ENCODE measurements at places on chromosomes 2 and 18.

DNA sequence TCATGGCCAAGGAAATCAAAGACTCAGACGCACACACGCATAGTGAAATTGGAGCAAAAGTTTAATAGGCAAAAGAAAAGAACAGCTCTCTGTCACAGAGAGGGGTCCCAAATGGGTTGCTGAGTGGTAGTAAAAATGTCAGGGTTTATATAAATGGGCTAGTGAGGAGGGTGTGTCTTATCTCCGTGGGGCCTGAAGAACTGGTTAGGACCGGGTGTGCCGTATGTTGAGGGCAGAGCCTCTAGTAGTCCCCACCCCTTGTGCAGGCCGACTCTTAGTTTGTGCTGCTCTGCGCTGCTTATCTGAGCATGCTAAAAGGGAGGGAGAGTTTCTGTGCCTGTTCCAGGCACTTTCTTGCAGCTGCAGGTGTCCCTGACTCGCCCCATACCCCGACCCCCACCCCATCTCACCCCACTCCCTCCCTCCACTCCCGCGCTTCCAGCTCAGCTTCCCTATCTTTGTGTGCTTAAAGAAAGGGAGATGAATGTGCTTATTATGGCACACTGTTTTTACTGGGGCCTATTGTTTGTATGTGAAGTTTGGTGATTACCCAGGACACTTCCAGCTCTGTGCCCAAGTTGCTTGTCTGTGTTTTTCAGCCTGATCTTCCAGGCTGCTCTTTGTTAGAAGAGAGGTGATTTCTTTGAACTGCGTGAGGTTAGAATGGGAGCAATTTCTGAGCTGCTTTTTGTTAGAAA lies 167.4 kb downstream of the SPAG16 start:
- no peak for DNase-seq

- DNase-seq = no peak
Observed at GRCh38 chr2:206993396-206993911, 54.1 kb downstream of the CPO start.

DNA sequence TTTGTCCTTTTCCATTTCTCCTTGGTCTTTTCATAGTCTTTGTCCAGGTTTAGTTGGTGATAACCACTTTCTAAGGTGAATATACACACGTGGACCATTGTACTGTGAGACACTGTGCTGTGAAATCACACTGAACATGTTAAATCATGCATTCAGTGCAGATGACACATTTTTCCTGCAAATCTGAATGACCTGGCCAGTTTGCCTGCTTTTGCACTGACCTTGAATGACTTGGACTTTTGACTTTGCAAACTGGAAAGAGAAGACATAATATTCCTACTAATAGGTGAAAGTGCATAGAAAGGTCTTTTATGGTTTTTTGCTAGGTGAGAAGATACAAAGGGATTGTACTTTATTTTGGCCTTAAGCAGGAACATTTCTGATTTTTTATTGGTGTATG lies 21.7 kb upstream of the PHLPP1 start:
- no peak for DNase-seq

GRCh38 chr2:119366161-119366648 lies 429 bp downstream of the C2orf76 start:
- DNase-seq = no peak

Measured in cerebellar nuclear complex (tissue), 1 donor.